SHP77 treated with DMSO at 0.1 percent for 48 hours (cell line): ENCODE measurements at places on chromosomes 13 and 19.

DNA sequence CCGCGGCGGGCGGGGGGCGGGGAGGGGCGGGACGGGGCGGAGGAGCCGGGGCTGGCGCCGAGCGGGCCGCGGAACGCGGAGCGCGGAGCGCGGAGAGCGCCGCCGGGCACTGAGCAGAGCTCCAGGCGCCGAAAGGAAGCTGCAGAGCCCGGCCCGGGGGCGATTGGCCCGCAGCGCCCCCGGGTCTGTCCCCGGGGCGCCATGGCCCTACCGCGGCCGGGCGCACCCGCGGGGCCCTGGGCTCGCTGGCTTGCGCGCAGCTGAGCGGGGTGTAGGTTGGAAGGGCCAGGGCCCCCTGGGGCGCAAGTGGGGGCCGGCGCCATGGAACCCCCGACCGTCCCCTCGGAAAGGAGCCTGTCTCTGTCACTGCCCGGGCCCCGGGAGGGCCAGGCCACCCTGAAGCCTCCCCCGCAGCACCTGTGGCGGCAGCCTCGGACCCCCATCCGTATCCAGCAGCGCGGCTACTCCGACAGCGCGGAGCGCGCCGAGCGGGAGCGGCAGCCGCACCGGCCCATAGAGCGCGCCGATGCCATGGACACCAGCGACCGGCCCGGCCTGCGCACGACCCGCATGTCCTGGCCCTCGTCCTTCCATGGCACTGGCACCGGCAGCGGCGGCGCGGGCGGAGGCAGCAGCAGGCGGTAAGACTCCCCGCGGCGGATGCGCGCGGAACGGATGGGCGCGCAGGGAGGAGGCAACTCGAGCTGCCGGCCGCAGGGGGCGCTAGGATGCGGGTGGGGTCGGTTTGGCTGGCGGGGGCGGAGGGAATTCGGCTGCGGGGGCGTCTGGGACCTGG, at the start of gene PDE4A:
TSS of gene PDE4A (plus strand) at position 95 of the 796 bp plus-strand sequence. CDS start at position 322, 227 bp downstream.
- no peak for DNase-seq

GRCh38 chr13:113822956-113823744, 40.7 kb downstream of the GAS6 start:
- no peak for DNase-seq

GRCh38 chr19:54653181-54653809, 9.5 kb upstream of the LILRB4 start:
- peak; percentile 26 for DNase-seq

- DNase-seq = no peak
Measured at GRCh38 chr13:37457612-37458011, 141.0 kb downstream of the POSTN start.

DNA sequence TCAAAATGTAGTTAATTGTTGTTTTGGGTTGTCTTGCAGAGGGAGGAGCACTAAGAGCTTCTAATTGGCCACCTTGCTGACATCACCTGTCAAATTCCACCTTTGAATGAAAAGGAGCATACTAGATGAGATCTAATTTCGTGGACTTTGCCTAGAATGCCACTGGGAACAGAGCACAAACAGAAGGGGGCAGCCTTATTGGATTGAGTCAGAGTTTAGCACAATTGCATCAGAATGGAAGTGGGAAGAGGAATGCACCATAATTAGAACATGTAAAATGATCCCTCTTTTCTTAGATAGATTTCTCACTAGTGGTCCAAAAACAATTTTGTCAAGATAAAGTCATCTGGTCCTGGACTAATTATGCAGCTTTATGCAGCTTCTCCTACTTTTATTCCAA, 1552.2 kb downstream of the PCDH9 start:
- DNase-seq = no peak

DNA sequence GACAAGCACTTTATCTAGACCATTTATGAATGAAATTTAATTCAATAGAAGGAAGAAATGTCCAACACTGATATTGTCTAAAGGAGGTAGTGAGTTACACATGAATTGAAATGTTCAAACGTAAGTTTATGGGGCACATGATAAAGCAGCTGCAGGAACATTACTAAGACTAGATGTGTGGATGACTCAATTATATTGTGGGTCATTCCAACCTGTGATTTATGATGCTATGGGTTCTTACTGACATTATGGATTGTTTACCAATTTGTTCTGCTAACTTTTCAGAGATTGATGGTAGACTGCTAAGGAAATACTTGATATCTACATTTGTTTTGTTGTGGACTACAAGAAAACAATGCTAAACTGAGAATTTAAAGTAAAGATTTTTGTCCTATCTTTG, 56.1 kb upstream of the ATXN8OS start:
- DNase-seq = no peak

DNA sequence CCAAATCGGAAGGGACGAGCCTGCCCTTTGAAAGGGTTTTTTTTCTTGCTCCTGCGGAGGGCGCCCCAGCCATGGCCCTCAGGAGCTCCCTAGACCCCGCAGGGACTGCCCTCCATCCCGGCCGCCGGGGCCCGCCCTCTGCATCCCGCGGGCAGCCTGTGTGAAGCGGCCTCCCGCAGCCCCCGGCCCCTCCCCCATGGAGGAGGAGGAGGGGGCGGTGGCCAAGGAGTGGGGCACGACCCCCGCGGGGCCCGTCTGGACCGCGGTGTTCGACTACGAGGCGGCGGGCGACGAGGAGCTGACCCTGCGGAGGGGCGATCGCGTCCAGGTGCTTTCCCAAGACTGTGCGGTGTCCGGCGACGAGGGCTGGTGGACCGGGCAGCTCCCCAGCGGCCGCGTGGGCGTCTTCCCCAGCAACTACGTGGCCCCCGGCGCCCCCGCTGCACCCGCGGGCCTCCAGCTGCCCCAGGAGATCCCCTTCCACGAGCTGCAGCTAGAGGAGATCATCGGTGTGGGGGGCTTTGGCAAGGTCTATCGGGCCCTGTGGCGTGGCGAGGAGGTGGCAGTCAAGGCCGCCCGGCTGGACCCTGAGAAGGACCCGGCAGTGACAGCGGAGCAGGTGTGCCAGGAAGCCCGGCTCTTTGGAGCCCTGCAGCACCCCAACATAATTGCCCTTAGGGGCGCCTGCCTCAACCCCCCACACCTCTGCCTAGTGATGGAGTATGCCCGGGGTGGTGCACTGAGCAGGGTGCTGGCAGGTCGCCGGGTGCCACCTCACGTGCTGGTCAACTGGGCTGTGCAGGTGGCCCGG, 815 bp downstream of the MAP3K10 start:
- DNase-seq = no peak

GRCh38 chr13:49904729-49905456, 31.2 kb downstream of the SPRYD7 start:
- no peak for DNase-seq

DNA sequence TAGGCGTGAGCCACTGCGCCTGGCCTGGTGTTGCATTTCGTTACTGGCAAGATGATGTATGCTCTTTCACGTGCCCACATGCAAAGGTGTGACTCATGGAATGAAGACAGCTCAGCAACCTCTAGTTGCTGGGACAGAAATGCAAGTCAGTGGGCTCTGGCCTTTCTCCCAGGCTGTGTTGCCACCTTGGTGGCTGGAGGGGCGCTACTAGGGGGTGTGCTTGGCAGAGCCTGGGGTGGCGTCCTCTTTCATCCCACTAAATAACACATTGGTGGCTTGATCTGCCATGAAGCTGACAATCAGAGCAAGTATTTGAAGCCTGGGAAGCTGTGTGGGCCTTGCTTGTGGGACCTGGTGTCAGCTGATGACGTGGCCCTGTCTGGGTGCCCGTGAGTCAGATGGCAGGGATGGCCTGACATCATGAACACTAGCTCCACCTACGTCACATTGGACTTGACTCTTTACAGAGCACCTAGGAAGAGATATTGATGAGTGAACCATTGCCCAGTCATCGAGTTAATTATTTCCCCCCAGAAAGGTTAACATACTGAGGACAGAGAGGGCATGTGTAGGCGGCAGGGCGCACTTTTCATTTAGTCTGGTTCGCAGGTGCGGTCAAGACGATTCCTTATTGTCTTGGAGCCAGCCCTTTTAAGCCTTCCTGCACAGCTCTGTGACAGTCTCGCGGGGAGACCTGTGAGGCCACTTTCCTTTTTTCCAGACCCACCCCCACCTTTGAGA, 154.2 kb downstream of the TM9SF2 start:
- DNase-seq = no peak

DNA sequence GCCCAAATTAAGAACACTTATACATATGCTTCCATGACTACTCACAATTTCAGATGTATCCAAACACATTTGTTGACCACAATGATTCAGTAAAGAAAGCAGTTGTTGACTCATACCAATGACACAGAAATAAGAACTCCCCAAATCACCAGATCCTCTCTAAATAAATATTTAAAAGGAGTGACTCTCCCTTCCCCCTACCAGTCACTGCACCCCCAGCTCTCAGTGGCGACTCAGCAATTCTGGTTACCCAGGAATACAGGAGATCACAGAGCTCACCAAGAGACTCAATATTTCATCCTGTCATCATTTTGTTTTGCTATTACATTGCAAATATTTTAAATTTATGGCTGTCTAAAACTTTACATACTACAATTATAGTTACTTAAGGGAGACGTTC, 131.5 kb downstream of the RGCC start:
- no peak for DNase-seq

DNA sequence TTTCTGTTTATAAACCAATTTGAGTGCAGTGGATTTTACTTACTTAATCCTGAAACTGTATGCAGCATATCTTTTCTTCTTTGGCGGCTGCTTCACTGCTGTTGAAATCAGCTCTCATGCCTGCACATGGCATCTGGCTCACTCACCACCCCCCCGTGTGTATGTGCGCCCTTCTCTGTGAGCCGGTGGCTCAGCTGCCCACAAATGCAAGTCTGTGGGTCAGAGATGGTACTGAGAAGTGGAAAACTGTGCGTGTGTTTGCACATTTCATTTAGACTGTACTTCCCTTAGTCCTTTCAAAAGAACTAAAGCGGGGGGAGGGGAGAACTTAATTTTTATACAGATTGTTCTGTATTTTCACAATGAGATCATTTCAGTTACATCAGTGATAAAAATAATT, 307.6 kb downstream of the SHISA2 start:
- DNase-seq = no peak

- no peak for DNase-seq
Measured at GRCh38 chr13:78198419-78198818, 279.8 kb upstream of the EDNRB start.

GRCh38 chr13:105410602-105411001, 1124.9 kb downstream of the EFNB2 start:
- peak; percentile 32 for DNase-seq

GRCh38 chr19:28519952-28520861, 692.7 kb downstream of the UQCRFS1 start:
- DNase-seq = peak; percentile 28

GRCh38 chr19:1206864-1207450, 1.4 kb downstream of the STK11 start:
- no peak for DNase-seq

- no peak for DNase-seq
Measured at GRCh38 chr13:27955014-27955591, 14.0 kb downstream of the CDX2 start.

- no peak for DNase-seq
Measured at GRCh38 chr19:52527956-52528351, 486 bp downstream of the ZNF808 start.

DNA sequence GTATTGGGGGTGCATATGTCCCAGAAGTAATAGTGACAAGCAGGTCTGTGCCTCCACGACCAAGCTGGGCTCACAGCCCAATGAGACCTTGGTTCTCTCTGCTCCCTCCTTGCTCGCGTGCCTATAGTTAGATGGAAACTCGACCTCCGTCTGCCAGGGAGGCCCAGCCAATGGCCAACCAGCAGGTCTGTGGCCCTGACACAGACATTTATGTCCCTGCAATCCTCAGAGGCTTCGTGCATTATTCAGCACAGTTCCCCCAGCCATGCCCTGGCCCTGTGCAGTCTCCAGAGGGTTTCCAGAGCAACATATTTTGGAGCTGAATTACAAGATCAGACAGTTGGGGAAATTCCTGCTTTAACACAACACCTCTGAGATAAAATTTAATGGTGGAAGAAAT, 105.1 kb downstream of the UQCRFS1 start:
- DNase-seq = no peak

GRCh38 chr13:40189898-40190630, 476.4 kb downstream of the FOXO1 start:
- DNase-seq = no peak

DNA sequence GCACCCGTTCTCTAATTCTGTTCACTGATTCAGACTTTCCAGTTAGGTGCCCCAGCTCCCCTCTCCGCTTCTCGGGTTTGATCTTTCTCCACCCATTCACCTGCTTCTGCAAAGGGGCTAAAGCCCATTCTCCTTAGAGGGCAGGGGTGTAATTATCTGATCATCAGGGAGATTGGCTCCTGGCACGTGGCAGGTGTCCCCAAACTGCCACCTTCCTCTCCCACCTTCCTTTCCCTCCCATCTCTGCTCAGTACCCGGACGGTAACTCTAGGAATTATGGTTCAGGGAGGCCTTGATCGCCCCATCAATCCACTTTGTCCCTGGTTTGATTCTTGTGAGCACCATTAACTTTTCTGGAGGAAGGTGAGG, 212 bp downstream of the FFAR1 start:
- no peak for DNase-seq

DNA sequence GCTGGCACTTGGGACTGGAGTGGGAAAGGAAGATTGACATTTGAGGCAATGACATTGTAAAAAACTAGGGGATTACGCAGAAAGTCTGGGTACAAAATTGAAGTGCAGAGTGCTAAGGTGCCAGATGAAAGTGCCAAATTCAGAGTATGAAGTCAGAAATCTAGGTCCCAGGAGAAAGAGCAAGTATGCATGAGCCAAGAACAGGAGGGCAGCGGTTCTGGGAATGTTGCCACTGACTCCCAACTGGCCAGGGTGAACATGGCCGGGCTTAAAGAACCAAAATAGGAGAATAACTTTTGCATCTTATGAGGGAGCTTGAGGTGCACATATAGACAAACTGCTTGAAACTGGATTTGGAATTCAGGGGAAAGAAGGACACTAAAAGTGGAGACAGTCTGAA, 495.8 kb upstream of the KLF12 start:
- DNase-seq = no peak

- no peak for DNase-seq
Measured at GRCh38 chr19:37537391-37537947, 30.7 kb downstream of the ZNF793 start.

GRCh38 chr13:112062072-112062567, 4.8 kb upstream of the SOX1 start:
- DNase-seq = no peak

GRCh38 chr19:17348700-17349099, 11.3 kb downstream of the GTPBP3 start:
- DNase-seq = peak; percentile 33

DNA sequence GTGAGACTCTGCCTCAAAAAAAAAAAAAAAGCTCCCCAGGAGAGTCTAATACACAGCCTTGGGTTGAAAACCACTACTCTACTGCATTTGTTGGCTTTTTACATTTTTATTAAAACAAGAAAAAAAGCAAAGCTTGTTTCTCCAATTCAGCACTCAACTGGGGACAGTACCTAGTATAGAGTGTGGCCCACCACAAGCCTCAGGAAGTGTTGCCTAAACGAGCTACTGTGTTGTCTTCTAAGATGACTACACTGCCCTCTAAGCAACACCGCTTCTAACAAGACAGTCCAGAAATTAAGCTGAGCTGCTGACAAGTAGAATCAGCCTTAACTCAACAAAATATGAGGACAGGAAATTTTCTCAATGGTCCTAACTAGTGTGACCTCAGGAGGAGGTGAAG, 522.2 kb downstream of the FGF9 start:
- DNase-seq = no peak
